Stimulated activated CD8-positive, alpha-beta memory T cell treated with anti-CD3 and anti-CD28 coated beads, Interleukin-15, amount 100 ng/mL, for 48 hours (primary cell): ENCODE measurements at places on chromosomes 2 and 18.

- DNase-seq: no peak
Measured at GRCh38 chr2:138238908-138239307, 262.7 kb upstream of the SPOPL start.

DNA sequence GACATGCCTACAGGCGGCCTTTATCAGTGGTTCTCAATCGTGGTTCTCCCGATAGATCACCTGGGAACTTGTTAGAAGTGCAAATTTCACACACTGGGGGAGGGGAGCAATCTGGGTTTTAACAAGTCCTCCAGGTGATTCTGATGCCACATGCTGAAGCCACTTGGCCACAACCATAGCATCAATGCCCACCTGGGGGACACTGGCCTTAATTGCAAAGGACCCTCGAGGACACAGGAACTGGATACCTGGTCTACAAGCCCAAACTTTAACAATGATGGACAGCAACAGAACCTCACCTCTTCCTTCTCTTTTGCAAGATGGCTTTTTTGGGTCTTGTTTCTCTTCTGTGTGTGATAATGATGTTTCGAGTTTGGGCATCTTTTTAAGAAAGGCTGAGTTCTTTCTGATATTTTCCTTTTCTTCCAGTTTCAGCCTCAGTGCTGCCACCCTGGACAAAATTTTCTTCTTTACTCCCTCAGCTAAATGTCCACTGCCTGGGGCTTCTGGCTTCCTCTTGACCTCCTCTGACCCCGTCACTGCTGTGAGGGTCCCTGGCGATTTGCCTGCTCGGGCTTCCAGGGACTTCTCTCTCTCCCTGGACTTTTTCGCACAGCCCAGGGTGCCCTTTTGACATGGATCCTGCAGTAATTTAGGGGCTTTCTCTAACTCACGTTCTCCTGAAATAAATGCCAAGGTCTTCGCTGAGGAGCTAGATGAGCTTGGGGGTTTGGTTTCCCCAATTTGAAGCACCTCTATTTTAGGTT lies 94.2 kb downstream of the ALPK2 start:
- no peak for DNase-seq

GRCh38 chr2:85415980-85416650 lies 2.4 kb upstream of the SH2D6 start:
- DNase-seq: no peak

- no peak for DNase-seq
Measured at GRCh38 chr2:52498077-52498750, 1269.4 kb upstream of the CHAC2 start.

DNA sequence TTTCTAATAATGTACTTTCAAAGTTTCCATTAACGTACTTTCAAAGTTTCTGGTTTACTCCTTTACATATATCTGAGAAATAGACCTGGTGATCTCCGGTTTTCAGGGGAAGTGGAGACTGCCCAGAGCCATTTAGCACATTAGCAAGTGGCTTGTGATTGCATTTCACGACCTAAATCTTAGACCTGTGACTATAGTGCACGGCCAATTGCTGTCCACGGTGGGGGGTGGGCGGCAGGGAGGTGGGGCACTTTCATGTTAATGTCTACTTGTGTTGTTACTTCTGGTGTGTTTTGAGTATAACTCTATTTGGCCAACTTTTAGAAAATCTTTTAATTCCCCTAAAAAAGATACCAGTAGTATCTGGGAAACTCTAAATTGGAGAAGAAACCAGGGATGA lies 11.3 kb downstream of the GATA6 start:
- no peak for DNase-seq

DNA sequence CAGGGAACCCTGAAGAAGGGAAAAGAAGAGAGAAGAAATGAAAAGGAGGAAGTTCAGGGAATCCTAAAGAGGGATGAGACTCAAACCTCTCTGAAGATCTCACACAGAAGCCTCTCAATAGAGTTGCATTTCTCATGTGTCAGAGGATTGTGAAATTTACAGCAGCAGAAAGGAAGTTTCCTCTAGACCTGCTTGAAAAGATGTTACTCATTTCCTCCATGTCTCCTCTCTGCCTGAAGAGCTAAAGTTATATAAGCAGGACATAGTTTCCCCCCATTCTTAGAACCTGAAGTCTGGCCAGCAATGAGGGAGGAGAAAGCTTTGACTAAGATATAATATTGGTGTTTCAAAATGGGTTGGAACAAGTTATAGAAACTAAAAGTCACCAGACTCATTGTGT lies 1155.6 kb downstream of the LRP1B start:
- no peak for DNase-seq

DNA sequence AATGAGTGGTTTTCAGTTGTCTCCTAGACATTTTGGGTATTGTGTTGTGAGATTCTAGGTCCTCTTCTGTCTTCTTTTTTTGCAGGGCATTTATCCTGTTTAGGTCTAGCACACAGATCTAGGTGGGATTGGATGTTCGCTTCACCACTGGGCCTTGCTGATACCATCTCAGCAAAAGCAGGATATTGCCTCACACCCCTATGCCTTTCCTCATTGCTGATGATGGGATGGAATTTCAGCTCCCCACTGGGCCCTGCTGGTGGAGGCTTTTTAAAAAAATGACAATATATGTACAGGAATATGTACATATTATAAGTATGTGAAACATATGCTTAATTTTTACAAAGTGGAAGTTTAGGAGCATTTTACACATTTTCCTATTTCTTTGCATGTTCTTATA lies 5.4 kb upstream of the TOGARAM2 start:
- no peak for DNase-seq

DNA sequence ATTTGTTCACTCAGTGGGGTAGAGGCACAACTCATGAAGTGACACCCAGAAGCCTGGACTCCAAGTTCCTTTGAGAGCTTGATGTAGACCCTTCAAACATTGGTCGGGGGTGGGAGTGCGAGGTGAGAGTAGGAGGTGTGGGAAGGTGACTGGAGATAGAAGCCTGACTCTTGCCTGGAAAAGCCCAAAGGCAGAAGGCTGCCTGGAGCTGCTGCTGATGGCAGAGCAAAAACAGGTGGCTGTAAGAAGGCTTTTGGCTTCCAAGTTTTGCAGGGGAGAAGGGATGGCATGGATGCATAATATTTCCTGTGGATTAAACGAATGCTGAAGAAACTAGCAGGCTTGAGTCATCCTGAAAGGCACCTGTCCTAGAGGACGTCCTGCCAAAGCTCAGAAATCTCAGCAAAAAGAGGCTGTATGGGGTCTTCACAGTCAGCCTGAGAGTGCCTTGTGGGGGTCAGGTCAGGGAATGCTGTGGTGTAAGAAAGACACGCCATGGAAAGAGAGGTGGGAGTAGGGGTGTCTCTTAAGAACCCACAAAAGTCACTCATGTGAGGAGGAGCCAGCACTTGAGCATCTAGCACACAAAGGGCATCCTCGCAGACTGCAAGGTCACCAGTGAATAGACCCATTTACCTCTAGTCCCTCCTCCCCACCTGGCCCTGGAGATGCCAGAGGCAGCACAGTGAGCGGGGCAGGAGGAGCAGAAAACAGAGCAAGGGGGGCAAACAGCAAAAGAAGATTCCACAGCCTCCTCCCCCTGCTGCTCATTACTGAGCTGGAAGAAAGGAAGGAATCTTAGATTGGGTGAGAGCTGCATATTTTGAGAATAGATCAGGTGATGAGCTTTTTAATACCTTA lies 37.5 kb downstream of the FASTKD2 start:
- DNase-seq: no peak

DNA sequence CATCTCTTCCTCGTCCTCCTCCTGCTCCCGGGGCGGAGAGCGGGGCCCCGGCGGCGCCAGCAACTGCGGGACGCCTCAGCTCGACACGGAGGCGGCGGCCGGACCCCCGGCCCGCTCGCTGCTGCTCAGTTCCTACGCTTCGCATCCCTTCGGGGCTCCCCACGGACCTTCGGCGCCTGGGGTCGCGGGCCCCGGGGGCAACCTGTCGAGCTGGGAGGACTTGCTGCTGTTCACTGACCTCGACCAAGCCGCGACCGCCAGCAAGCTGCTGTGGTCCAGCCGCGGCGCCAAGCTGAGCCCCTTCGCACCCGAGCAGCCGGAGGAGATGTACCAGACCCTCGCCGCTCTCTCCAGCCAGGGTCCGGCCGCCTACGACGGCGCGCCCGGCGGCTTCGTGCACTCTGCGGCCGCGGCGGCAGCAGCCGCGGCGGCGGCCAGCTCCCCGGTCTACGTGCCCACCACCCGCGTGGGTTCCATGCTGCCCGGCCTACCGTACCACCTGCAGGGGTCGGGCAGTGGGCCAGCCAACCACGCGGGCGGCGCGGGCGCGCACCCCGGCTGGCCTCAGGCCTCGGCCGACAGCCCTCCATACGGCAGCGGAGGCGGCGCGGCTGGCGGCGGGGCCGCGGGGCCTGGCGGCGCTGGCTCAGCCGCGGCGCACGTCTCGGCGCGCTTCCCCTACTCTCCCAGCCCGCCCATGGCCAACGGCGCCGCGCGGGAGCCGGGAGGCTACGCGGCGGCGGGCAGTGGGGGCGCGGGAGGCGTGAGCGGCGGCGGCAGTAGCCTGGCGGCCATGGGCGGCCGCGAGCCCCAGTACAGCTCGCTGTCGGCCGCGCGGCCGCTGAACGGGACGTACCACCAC lies 2.1 kb downstream of the GATA6 start:
- DNase-seq: no peak

GRCh38 chr2:105139556-105140239 lies 101.8 kb downstream of the MRPS9 start:
- no peak for DNase-seq

DNA sequence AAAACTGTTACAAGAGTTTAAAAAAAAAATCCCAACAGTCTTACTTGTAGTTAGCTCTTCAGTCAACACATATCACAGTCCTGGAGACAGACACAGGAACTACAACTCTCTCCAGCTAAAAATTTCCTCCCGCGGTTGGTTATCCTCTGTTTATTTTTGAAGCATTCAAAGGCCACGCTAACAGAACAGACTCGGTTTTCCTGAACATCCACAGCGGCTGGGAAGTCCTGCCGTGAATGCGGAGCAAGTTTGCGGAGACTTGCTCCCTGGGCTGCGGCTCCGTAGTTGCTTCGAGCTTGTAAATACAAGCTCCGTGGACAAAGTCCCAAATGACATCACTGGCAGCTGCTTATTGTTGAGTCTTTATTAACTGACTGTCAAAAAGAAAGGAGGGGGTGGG lies at the start of gene NCKAP5:
TSS of gene NCKAP5 (minus strand) at position 292 of the 400 bp plus-strand sequence. CDS start 50,937 bp downstream, outside the sequence.
- no peak for DNase-seq

- no peak for DNase-seq
Measured at GRCh38 chr2:186603286-186603685, 13.4 kb downstream of the ITGAV start.

DNA sequence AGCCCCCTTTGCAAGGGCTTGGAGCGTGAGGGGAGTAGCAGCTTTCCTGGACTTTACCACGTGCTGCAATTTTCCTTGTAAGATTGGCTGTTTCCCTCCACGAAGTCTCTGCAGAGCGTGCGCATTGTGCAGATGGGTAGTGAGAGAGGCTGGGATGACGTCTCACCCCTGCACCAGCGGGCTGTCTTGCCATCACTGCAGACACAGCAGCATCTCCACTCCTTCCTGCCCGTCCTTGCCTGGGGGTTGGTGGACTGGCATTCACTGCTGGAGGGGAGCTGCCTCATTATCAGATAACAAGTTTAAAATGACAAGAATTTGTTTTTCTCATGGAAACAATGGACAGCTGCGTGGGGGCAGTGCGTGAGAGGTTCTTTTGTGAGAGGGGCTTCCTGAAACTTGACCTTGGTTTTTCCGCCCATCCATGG lies 45.3 kb upstream of the HS6ST1 start:
- no peak for DNase-seq

- DNase-seq: no peak
Measured at GRCh38 chr2:32478889-32479620, 122.2 kb downstream of the BIRC6 start.

DNA sequence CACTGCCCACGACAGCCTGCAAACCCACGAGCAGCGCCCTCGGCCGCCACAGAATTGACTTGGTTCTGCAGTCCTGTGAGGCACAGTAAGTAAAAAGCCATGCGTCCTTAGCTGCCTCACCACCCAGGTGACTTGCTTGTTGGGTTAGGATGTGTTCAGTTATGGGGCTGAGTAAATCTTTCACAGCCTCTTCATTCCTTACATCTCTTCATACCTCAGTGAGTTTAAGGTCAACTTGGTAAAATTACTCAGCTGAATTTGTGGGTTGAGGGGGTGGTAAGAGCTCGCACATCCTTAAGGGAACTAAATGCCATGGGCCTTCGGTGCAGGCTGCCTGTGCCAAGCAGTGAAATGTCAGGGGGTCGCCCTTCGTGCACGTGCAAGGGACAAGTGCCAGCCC lies 165.2 kb upstream of the ALKAL2 start:
- no peak for DNase-seq

DNA sequence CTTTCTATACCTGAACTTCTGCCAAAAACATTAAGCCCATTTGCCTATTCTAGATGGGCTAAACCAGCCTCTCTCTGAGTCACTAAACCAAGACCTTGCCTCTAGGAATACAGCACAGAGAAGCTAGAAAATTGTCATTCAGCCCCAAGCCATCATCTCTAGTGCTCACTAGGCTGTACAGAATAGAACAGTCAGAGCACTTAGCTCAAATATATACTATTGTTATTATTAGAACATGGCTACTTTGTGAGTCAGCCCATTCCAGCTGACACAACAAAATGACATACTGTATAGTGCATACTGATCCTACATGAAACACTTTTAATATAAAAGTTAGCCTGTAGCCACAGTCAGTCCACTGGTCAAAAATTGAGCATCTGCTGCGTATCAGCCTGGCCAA lies 418.8 kb downstream of the NRXN1 start:
- no peak for DNase-seq

- no peak for DNase-seq
Measured at GRCh38 chr2:181984814-181985631, 630 bp upstream of the PPP1R1C start.

- DNase-seq: no peak
Measured at GRCh38 chr2:17644997-17645720, 104.7 kb downstream of the VSNL1 start.

DNA sequence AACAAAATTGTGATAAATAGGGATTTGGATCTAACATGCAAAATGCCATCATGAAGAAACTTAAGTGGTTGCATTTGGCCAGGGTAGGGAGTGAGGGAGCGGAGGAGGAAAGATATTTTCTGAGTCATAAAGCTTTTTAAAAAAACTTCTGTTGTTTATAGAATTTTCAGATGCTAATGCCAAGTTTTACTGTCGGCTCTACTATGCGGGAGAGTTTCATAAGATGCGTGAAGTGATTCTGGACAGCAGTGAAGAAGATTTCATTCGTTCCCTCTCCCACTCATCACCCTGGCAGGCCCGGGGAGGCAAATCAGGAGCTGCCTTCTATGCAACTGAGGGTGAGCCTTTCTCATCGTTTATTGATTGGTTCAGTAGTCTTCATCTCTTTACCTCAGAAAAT lies 56.0 kb upstream of the PTH2R start:
- DNase-seq: no peak

DNA sequence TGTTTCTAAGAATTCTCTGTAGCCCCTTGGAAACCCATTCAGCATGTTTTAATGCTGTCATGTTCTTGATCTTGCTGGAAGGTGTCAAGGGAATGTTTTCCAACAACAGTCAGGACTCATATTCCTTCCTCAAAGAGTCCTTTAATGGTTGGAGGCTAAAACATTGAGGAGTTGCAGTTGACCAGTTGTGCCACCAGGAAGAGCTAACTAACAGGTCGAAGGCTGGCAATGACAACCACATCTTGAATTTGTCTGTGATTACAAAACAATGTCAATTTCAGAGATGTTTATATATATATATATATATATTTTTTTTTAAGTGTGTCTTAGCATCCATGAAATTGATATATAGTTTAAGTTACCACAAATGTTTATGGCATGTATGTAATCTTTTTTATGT lies 151.5 kb downstream of the INO80D start:
- DNase-seq: no peak

GRCh38 chr2:54543733-54544396 lies 87.7 kb downstream of the SPTBN1 start:
- DNase-seq: no peak
